Activated naive CD4-positive, alpha-beta T cell treated with Interleukin-2 at 50 U/mL for 16 hours (primary cell): ENCODE measurements at places on chromosomes 11 and 22.

- no peak for DNase-seq
Observed at GRCh38 chr11:95144313-95145235, 54.9 kb downstream of the ENDOD1 start.

- DNase-seq, result no peak
Observed at GRCh38 chr22:38487946-38488345, 18.2 kb downstream of the DDX17 start.

GRCh38 chr11:12246147-12246546 is 131.2 kb upstream of the PARVA start:
- no peak for DNase-seq

DNA sequence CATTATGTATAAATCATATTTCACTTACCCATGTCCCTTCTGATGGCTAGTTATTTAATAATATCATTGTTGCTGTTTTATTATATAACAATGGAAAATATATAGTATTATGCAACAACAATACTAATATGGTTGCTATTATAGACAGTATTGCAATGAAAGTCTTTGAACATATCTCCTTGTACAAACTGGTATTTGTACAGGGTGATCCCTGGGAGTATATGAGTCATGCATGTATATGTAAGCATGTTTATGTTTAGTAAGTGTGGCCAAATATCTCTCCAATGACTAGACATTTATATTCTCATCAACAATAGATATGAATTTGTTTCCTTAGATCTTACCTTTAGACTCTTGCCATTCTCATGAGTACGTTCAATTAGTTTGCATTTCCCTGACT is 55.9 kb downstream of the KCNC1 start:
- no peak for DNase-seq

GRCh38 chr11:19567996-19568395 is 144.6 kb upstream of the NAV2 start:
- no peak for DNase-seq

DNA sequence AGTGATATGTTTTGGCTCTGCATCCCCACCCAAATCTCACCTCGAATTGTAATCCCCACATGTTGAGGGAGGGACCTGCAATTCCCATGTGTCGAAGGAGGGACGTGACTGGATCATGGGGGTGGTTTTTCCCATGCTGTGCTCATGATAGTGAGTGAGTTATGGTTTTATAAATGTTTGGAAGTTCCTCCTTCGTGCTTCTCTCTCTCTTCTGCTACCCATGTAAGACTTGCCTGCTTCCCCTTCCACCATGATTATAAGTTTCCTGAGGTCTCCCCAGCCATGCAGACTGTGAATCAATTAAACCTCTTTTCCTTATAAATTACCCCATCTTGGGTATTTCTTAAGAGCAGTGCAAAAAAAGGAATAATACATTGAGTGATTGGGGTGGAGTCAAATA is 7.3 kb upstream of the CEP295 start:
- no peak for DNase-seq

DNA sequence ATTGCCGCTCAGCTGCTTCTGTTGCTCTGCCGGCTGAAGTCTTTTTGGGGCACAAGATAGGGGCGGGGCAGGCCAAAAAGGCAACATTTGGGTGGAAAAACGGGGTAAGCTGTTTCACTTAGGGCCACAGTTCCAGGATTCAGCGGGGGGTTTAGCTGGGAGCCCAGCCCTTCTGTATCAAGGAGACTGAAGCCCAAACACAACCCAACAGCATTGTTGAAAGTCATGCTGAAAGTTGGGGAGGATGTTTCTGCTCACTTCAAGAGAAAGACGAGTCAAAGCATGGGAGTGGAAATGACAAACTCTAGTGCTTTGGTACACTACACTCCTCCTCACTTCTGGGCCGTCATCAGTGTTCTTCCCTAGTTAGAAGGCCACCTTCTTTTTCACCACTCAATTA is 56.1 kb upstream of the GNAZ start:
- DNase-seq, result no peak

GRCh38 chr11:69127081-69127850 is 28.5 kb upstream of the SMIM38 start:
- no peak for DNase-seq

- DNase-seq, result no peak
Observed at GRCh38 chr22:35781898-35782297, 64.2 kb downstream of the APOL5 start.
